ENCODE measurements at places on chromosomes 2 and 18.

DNA sequence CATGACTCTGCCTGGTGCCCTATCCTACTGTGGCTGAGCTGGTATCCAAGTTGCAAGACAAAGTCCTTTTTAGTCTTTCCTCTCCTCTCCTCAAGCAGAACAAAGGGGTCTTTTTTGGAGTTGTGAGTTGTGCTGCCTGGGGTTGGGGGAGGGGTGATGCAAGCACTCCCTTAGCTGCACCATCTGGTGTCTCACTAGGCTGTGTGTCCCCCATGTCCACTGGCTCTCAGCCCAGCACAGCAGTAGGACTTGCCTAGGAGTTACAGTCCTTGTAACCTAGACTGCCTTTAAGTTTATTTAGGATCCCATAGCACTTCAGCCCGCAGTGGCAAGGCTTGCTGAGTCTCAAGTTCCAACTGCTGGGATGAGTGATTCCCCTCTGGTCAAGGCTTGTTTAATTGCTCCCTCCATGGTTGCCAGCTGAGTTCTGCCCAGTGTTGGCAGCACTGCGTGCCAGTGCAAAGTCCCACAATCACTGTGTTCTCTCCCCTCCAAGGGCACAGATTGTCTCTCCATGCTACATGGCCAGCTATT is 13.2 kb upstream of the ILKAP start:
- no peak for DNase-seq

DNA sequence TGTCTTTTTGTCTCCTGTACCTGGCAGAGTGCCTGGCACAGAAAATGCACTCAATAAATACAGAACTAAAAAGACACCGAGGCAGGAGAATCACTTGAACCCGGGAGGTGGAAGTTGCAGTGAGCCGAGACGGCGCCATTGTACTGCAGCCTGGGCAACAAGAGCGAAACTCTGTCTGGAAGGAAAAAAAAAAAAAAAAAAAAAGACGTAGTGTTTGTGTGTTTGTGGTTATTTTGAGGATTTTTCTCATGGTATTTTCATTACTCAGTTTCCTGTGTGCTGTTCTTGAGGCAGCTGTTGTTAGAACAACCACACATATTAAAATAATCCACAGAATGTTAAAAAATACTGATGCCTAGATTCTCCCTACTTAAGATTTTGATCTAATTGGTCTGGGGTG is 519.2 kb upstream of the SPHKAP start:
- no peak for DNase-seq

DNA sequence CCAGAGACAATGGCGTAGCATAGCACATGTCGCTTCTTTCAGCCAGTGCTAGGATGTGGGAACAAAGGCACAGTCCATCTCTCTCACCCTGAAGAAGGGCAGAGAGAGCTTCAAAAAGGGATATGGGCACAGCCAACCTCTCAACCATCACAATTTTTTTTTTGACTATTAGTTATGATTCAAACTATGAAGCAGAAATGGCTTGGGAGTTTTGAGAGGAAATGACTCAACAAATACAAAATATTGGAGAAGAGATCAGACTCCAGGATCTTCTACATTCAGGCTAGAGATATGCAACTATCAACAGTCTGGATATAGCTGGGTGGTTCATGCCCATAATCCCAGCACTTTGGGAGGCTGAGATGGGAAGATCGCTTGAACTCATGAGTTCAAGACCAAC is 109.1 kb downstream of the MCFD2 start:
- DNase-seq: no peak

- peak; percentile 14 for DNase-seq
Measured at GRCh38 chr2:196174404-196174803, 3.0 kb upstream of the STK17B start.

DNA sequence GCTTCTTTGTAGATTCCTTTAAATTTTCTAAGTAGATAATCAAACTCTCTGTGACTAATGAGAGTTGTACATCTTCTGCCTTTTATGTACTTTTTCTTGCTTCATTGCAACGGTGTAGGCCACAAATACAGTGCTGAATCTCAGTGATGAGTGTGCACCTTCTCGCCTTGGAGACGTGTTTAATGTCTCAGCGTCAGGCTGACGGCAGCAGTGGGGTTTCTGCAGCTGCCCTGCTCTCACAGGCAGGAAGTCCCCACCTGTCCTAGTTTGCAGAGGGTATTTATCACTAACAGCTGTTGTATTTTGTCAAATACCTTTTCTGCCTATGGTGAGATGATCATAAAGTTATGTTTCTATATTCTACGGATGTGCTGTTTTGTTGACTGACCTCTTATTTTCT is 13.3 kb downstream of the AGXT start:
- no peak for DNase-seq

- DNase-seq: no peak
Measured at GRCh38 chr2:121202541-121203310, 82.3 kb downstream of the TFCP2L1 start.

- no peak for DNase-seq
Measured at GRCh38 chr2:94982675-94983074, 42.8 kb upstream of the MAL start.

- no peak for DNase-seq
Measured at GRCh38 chr2:206245265-206245672, 29.2 kb upstream of the ZDBF2 start.

- DNase-seq: no peak
Measured at GRCh38 chr2:48397846-48398245, 132.1 kb upstream of the STON1 start.

DNA sequence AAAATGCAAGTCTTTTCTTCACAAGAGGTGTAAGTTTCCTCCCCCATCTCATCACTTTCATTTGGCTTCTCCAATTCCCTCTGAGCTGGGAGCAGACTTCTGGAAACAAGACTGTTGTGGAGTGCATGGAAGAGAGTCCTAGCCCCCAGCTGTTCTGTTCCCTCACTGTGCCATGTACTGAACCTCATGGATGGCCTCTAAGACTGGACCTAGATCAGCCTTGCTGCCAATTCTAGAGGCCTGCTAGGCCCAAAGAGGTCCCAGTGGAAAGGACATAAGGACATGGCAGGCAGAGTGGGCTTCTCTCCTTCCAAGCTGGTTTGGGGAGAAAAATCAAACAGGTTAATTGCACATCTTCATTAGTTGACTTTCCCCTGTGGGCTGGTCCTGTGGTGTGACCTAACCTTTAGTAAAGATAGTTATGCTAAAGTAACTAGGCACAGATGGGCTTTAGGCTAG is 7.3 kb upstream of the CETN1 start:
- no peak for DNase-seq

DNA sequence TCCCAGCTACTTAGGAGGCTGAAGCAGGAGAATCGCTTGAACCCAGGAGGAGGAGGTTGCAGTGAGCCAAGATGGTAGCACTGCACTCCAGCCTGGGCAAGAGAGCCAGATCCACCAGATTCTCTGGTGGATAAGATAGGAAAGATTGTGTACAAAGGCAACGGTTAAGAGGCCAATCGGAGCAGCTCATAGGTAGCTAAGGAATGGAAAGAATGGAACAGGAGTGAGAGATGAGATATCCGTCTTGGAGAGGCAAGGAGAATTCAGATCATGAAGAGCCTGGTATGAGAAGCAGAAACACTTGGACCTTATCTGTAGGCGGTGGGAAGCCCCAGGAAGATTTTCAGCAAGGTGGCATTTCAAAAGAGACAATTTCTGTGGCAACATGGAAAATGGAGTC is 27.1 kb downstream of the TTR start:
- no peak for DNase-seq

DNA sequence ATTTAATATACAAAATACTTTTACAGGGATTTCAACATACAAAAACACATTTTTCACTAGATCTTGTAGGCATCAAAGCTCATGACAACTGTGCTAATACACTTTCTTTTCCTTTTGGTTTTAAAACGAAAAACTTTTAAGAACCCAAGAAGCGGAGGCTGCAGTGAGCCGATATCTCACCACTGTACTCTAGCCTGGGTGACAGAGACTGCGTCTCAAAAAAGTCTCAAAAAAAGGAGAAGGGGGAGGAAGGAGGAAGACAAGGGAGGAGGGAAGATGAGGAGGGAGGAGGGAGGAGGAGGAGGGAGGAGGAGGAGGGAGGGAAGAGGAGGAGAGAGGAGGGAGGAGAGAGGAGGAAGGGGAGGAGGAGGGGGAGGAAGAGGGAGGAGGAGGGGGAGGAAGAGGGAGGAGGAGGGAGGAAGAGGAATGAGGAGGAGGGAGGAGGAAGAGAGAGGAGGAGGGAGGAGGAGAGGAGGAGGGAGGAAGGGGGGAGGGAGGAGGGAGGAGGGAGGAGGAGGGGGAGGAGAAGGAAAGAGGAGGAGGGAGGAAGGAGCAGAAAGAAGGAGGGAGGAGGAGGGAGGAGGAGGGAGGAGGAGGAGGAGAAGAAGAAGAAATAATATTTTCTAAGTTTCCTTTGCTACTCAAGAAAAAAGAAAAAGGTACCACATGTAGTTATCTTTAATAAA is 13.8 kb downstream of the ROCK2 start:
- no peak for DNase-seq

GRCh38 chr2:185674232-185674631 is 64.4 kb upstream of the FSIP2 start:
- no peak for DNase-seq

DNA sequence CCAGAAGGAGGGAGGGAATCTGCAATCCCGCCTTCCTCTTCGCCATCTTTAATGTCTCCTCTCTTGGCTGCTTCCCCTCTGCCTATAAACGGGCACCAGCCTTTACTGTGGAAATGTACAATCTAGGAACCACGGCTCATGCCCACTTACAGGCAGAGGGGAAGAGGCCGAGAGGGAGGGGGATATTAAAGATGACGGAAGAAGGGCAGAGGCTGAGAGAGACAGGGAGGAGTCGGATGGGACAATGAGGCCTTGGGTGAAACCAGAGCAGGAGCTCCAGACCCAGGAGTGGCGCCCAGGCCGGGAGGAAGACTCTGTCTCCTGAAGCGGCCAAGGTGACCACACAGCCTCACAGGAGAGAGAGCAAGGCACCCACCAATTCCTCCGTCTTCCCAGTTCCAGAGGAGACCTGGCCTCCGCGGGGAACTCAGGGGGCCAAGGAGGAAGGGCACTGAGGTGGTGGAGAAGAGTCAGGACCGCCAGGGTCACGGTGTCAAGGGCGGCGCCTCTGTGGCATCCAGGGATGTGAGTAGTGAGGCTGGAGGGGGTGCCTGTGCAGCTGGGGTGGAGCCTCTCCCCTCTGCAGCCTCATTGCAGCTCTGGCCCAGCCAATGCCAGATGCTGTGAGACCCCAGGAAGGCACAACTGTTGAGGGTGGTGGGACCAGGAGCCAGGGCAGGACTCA is 67.8 kb downstream of the CIB4 start:
- DNase-seq: no peak

- DNase-seq: no peak
Measured at GRCh38 chr2:230209422-230210051, 10.2 kb downstream of the SP110 start.

- DNase-seq: no peak
Measured at GRCh38 chr2:3951131-3951954, 248.0 kb downstream of the DCDC2C start.

GRCh38 chr2:106025796-106026195 is 168.3 kb downstream of the UXS1 start:
- DNase-seq: no peak

DNA sequence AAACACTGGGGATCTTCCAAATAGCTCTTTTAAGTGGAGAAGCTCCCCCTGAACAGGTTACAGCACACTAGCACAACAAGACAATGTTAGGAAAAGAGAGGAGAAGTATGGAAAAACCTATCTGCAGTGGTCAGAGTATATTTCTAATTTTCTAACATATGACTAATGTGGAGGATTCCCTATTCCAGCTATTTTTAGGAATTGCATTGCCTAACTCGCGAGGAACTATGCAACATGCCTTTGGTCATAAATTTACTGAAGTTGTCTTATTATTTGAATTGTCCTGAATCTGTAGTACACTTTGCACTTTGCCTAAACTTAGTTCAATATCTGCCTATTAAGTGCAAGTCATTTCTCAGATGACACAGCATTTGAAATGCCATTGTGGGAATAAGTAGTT is 381.4 kb downstream of the CCDC85A start:
- no peak for DNase-seq

- DNase-seq: no peak
Measured at GRCh38 chr2:229170916-229171315, 100.2 kb downstream of the PID1 start.

- DNase-seq: no peak
Measured at GRCh38 chr2:68258851-68259250, 6.5 kb upstream of the PPP3R1 start.

DNA sequence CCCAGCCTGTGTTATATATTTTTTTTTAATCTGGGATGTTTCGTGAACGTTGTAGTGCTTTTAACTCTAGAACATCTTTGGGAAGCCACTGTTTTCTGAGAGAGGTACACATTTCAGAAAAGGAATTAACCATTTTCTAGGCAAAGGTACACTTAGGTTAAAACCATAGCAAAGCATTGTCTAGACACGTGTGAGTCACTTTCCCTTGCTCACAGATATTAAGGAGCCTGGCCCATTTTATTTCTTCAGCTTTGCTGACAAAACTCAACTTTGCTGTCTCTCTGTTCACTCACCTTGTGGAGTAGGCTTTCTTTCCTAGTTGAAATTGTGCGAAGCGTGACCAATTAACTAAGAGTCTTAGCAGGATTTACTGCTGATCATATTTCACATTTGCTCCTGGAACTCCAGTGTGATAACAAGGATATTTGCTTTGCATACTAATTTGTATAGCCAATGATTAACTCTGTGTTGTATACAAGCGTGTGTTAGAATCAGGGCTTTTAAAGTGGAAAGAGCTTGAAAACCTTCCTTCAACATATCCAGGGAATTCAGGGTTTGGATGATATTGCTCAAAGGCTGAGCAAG is 215.0 kb upstream of the AGAP1 start:
- DNase-seq: no peak

DNA sequence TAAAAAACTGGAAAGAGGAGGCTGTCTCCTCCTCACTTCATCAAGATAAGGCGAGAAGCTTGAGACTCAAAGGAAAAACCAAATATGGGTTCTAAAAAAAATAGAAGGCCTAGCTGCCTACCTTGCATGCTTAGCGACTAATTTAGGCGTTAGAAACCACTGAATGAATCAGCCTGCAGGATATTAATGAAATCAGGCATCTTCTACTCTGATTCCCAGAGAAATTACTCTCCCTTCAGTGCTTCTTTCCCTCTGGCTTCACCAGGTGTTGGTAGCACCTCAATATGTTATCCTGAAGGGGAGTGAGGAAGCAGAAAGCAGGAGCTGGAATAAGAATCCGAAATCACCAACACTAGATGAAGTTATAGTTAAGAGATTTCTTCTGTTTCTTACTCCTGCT is 749.8 kb upstream of the NRXN1 start:
- DNase-seq: no peak

DNA sequence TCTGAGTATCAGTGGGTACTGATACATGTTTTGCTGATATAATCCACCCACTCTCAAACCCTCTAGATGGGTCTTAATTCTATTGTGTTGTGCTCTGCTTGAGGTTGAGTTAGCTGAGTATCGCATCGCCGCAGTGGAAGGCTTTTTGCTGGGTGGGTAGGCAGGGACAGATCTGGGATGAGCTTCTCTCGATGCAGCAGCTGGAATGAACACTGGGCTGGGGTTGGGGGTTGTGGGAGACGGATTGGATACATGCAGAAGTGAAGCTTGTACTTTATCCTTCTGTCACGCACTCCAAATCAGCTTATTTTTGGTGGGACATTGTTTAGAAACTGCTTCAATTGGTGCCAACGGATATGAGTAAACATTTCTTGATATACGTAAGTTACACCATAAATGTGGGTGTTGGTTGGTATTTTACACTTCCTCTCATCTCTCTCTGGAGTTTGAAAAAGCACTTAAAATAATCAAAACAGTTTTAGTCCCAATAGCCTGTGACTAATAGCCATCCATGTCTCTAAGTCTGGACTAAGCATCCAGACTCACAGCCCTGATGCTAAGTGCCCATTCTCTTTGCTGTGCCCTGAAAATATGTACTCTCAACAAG is 107.1 kb downstream of the POLE4 start:
- no peak for DNase-seq
